ENCODE measurements at places on chromosomes 1 and 21. TPM values are rescaled to one million over a fixed set of nuclear protein-coding genes. Genes with fewer than 3 reads are reported as not detected.

DNA sequence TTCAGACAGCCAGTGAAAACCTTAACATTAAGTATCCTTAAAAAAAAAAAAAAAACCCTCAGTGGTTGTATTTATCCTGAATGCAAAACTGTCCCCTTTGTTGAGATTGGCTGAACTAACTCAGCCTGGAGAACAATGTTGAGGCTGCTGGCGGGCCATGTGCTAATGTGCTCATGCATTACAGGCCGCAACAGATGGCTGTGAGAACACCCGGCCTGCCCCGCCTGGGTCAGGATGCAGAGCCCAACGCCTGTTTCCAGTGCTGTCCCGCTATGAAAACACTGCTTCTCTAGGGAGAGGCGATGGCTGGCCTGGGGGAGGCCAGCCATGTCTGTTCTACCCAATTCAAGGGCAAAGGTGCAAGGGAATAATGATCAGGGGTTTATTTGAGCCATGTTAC, 13.8 kb downstream of the OLIG2 start:
- DNase-seq = no peak

Gene SLC30A10
- total RNA-seq = 0.55 TPM

Gene IL20
- total RNA-seq = not detected

GRCh38 chr1:85947186-85947585, 209.4 kb downstream of the COL24A1 start:
- no peak for DNase-seq

Gene THEM5
- 84.7 TPM for total RNA-seq

- DNase-seq = no peak
These were observed 2.5 kb downstream of the PRKACB start for GRCh38 chr1:84146411-84147032.

GRCh38 chr1:65524931-65525265, 104.4 kb downstream of the LEPR start:
- DNase-seq = no peak

GRCh38 chr1:10918531-10918930, 93.9 kb upstream of the TARDBP start:
- no peak for DNase-seq

- DNase-seq = peak; percentile 87
These were observed 14.4 kb downstream of the ABCG1 start for GRCh38 chr21:42233067-42233961.

- DNase-seq = no peak
These were observed 5.8 kb downstream of the AVPR1B start for GRCh38 chr1:206111271-206111927.

DNA sequence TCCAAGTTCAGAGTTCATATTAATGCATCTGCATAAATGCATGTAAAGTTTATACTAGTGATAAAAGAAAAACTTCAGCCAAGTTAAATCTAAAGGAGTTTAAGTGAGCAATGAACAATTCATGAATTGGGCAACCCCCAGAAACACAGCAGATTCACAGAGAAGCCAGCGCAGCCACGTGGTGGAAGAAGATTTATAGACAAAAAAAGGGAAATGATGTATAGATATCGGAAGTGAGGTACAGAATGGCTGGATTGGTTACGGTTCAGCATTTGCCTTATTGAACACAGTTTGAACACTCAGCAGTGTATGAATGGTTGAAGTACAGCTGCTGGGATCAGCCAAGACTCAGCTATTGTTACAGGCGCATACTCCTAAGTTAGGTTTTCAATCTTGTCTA, 5.7 kb downstream of the AK5 start:
- DNase-seq = no peak

- DNase-seq = no peak
These were observed 120.5 kb downstream of the RUNX1 start for GRCh38 chr21:34928637-34929036.

GRCh38 chr1:47444297-47444561, 6.4 kb downstream of the FOXD2 start:
- DNase-seq = no peak

Gene CBS
- total RNA-seq = 2.9 TPM

DNA sequence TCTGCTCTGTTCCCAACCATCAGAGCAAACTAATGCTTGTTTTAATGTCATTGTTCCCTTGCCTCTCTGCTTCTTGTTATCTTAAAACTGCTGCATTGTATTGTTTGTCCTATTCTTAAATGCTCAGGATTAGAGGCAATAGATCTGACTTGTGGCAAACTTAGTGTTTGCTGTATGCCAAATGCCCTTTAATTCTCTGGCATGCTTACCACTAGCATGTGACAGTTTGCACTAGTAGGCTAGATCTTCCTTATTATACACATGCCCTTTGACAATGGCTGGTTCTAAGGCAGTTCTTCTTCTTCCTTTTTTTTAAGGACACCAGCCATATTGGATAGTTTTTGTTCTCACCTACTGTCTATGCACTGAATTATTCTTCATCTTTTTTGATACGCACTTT, 30.1 kb downstream of the PALMD start:
- no peak for DNase-seq

DNA sequence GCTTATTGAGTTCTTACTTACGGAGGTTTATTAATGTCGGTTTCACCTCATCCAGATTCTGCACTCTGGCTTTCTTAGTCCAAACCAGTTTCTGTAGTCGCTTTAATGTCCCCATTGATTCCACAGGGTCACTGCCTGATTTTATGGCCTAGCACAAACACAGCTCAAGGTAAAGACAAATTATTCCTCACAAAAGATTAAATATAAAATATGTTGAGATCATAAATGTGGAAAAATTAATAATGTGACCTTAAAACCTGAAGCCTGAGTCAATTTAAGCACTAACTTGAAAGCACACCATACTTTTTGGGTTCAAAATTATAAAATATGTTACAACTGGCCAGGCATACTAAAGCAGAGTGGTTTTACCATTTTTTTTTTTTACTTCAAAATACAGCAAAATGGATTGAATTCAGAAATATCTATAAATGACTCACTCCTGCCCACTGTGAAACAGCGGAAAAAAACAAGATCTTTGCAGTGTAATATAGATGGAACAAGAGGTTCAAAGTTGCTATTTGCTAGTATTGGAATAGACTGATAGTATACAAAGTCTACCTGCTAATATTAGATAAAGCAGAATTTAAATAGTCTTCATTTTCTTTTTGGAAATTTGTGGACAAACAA, 37.6 kb upstream of the SAMSN1 start:
- no peak for DNase-seq

DNA sequence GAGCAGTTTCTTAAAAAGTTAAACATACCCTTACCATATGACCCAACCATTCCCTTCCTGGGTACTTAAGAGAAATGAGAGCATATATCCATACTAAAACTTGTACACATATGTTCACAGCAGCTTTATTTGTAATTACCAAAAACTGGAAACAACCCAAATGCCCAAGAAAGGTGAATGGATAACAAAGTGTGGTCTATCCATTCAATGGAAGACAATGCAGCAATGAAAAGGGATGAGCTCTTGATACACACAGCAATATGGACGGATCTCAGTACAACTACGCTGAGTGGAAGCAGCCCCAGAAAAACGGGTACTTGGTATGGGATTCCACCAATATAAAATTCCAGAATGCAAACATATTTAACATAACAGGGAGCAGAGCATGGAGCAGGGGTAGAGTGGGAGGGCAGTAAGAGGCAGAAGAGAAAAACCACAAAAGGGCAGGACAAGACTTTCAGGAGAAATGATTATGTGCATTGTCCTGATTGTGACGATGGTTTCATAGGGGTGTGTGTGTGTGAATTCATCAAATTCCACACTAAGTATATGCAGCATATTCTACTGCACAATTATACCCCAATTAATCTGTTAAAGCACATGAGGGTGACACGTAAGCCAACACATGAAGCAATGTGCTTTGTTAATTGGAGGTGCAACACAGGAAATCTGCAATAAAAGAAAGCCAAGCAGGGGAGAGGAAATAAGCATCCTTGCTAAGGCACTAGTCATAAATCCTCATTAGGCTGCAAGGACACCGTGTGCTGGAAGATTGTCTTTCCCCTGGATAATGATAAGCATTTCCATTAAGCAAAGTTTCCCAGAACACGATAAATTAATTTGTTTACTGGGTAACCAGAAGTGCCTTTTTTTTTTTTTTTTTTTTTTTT, 113.1 kb upstream of the KRTAP19-8 start:
- no peak for DNase-seq

- no peak for DNase-seq
These were observed 60.9 kb upstream of the RUNX3 start for GRCh38 chr1:24990779-24991641.

Gene OXCT2
- total RNA-seq = not detected

- DNase-seq = no peak
These were observed 2.4 kb upstream of the CGN start for GRCh38 chr1:151508833-151509232.

Gene TAL1
- 1.7 TPM for total RNA-seq

DNA sequence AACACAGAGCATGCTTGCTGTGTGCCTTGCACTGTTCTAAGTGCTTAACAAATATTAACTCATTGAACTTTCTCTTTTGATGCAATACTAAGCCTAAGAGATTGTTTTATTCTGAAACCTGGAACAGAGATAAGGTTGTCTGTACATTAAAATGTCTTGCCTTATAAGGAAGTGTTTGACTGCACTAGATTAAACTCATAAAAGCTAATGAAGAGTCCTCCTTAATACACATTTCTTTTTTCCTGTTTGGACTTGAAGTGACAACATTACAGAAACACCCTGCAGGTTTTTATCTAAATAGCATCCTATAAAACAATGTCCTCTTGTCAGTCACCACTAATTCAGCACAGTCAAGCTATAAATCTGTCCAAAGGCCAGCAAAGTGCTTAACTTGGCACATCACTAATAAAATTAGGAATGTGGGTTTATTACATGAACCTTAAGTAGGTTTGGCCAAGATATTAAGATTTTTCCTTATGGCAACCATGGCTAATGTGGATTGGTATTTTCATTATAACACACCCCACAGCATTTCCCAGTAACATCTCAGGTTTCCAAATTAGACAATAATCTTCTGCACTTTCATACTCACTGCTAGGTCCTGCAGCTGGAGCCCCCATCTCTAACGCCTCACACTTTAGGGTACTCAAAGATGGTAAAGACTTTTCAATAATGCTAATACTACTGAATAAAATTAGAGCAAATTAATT, 389.7 kb downstream of the LMO4 start:
- no peak for DNase-seq

- DNase-seq = no peak
These were observed 23.4 kb downstream of the WDR4 start for GRCh38 chr21:42855937-42856335.

Gene ZMYND12
- total RNA-seq = 0.42 TPM

DNA sequence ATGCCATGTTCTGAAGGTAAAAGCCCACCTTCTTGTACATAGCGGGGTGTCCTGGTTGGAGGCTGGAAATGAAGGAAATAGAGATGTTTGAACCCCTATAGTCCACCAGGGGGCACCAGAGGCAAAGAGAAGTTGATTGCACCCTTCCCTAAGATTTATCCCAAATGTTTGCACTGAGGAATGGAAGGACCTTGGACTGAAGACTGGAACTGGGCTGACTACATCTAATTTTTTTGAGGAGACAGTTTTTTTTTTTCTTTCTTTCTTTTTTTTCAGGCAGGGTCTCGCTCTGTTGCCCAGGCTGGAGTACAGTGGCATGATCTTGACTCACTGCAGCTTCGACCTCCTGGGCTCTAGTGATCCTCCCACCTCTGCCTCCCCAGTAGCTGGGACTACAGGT, 55.3 kb upstream of the EIF4G3 start:
- peak; percentile 53 for DNase-seq

- DNase-seq = no peak
These were observed 138.2 kb downstream of the GLUL start for GRCh38 chr1:182253319-182253860.

Data from lower leg skin (tissue), 4 donors.